AG04450 (cell line): ENCODE measurements at places on chromosomes 7 and 10.

DNA sequence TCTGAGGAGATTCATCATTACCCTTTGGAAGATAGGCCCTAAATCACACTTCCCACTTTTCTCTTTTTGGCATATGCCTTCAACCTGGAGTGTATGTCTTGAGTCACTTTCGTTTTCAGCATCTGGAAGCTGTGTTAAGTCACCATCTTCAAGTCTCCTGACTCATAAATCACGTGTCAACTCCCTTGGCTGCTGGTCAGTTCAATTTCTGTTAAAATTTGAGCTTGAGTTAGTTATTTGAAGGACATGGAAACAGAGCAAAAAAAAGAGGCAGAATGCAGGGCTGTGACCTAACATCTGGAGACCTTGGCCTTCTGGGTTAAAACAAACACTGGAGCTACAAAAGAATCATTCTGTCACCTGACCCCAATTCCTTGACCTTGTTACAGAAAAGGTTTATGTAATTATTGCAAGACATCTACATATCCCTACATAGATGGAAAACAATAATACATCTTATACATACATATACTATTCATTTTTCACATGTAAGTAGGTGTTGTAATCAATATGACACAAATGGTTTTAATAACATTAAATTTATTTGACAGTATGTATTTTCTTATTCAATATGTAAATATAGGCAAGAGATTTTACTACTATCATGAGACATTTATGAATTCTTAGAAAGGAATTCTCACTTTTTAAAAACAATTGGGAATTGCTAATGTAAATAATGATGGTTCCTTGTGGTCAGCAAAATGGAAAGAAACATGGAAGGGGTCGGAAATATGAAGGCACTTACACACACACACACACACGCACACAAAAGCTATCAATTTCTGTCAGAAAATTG is 169.7 kb upstream of the PHYHIPL start:
- DNase-seq: no peak

- no peak for DNase-seq
These were observed 83.5 kb upstream of the CUX1 start for GRCh38 chr7:101733713-101734475.

- peak; percentile 71 for DNase-seq
These were observed 145.5 kb upstream of the CELF2 start for GRCh38 chr10:10872035-10872673.

DNA sequence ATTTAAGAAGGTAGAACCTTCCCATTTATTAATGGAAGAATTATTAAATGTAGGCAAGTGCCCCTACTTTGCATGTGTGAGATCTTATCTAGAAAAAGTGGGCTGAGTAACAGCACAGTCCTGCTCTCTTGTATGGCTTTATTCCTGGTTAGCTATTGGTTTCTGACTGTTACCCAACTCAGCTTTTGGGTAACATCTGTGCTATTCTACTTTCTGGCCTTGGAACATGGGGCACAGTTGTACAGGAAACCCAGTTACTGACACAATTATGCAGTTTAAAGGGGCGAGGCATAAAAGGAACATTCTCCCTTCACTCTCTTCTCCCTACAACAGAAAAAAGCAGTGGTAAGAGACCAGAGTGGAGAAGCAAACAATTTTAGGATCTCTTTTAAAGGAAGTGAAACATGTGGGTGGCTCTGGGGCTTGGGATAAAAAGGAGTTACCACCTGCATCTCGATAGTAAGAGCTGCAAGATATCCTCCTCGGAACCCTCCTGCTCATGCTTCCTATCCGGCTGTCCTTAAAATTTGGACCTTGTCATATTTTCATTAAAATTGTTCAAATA is 16.0 kb downstream of the NUDT5 start:
- no peak for DNase-seq

DNA sequence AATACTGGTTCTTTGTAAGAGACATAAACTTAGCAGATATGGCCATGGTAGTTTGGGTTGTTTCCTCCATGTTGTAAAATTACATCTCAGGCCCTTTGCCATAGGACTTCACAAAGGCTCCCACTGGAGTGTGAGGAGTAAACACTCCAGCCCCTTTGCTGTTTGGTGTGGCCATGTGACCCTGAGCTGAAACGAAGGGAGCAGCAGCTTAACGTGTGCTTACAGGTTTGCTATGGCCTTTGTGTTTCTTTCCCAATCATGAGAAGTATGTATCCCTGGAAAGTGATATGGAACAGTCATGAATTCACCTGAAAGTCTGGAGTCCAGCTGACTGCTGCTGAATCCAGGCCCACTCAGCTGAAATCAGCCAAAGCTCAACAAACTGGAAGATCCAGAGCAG is 23.8 kb upstream of the SFTPA1 start:
- DNase-seq: no peak

DNA sequence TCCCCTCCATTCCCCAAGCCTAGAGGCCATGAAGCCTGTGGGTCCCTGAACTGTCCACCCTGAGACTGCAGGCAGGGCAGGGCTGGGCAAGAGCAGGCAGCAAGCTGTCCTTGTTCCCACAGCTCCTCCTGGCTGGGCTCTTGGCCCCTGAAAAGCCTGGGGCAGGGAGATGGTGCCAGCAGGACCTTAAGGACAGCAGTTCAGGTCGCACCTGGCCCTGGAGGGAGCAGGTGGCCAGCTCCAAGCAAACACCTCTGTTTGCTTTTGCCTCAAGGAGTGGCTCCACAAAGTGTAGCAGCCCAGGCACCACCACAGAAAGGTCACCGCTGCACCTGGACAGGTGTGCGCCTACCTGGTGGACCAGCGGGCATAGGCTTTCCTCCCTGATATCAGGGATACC is 5.2 kb downstream of the RET start:
- DNase-seq: no peak

- DNase-seq: no peak
These were observed 4.2 kb downstream of the TMEM26 start for GRCh38 chr10:61448841-61449600.

- no peak for DNase-seq
These were observed 145.3 kb downstream of the NOC3L start for GRCh38 chr10:94217411-94217810.

DNA sequence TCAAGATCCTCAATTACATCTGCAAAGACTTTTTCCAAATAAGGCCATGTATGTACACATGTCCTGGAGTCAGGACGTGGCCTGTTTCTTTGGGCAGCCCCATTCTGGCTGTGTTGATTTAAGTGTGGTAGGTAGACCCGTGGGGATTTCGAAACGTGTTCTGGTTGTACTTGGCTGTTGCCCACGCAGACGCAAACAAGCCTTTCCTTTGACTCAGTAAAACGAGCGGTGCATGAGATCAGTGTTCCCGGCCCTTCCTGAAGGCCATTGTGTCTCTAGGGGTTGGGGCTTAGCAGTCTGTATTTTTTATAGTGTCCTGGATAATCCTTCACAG is 64.8 kb upstream of the DNAJB6 start:
- peak; percentile 98 for DNase-seq

DNA sequence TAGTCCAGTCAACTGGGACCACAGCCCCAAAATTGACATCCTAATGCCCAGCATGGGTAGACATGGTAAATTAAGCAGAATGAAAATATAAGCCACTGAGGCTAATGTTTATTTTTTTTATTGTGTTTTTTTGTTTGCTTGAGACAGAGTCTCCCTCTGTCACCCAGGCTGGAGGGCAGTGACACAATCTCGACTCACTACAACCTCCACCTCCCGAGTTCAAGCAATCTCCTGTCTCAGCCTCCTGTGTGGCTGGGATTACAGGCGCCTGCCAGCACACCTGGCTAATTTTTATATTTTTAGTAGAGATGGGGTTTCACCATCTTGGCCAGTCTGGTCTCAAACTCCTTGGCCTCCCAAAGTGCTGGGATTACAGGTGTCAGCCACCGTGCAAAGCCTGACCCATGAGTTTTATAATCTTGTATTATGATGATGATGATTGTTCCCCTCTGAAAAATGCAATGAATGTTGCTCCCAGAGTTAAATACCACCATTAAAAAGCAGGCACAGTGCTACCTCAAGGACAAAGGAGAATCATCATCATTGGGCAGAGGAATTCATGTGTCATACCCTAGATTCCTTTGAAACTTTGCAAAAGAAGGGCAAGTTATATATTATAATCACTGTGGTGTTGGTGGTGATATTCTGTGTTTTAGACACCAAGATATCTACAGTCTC is 228.0 kb downstream of the PARD3 start:
- DNase-seq: no peak

GRCh38 chr7:112263519-112263918 is 57.0 kb downstream of the ZNF277 start:
- DNase-seq: no peak

DNA sequence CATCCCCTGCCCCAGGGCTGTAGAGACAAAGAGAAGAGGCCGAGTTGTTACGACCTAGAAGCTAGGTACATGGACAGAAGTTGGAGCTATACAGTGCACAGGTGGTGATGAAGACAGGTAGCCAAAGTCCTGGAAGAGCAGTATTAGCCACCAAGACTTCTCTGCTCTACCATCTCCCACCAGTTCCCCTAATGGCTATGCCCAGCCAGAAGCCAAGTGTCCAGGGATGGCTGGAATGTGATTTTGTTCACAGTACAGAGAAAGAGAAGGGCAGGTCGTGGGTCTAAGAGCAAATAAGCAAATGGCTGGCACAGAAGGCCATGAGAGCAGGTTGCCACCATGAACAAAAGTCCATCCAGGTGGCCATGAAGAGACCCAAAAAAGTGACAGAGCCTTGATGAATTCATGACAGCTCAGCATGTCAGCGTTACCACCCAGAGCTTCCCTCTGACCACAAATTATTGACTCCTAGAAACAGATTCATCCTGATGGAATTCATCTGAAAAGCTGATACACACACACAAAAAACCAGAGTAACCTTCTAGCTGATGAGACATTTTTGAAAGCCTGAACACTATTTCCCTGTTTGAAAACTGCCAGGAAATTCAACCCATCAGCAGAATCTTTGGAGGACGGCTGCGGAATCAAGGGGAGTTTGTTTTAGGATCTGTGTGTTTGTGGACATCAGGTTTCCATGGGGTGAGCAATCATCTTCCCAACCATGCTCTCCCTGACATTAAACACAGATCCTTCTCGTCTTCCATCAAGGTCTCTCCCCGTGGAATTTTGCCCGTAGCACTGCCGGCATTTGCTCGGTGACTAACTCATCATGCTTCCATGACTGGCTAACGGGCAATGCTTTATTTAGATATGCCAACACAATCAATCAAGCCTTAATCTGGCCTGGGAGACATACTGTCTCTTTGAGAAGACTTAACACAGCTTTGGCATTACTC is 906.7 kb upstream of the AUTS2 start:
- peak; percentile 76 for DNase-seq

DNA sequence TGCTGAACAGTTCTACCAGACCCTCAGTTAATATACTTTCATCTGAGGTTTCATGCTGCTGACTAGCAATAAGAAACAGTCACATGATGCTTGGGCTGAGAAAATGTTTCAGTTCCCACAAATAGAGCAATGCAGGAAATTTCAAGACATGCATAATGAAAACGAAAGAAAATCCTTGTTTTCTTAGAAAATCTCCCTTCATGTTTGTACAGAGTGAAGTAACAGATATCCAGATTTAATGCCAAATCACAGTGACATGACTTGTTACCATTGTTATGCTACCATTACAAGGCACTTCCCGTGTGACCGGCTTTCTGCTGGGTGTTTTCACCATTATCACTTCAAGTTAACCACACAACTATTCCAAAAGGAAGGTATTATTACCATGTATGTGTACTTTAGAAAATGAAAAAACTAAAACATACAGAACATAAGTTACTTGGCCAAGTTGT is 121.7 kb downstream of the DOCK4 start:
- DNase-seq: no peak

GRCh38 chr7:120041798-120042197 is 231.2 kb upstream of the KCND2 start:
- DNase-seq: no peak

GRCh38 chr7:29013082-29013695 is 55.1 kb upstream of the TRIL start:
- no peak for DNase-seq

DNA sequence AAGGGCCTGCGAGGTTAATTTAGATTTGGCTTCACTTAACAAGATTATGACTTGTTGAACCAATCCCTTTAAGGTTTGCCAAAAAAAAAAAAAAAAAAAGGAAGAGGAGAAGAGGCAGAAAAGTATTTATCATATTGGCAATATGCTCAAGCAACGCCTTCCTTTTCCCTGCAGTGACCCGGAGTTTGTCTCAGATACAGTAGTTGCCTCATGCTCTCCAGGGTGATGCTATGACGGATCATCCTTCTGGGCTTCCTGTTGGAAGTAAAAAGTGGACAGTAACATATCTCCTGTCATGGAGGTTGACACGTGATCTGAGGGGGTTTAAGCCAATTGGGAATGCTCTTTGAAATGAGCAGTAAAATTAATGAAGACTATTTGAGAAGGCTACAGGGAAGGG is 117.3 kb downstream of the BMPER start:
- no peak for DNase-seq

GRCh38 chr7:103541026-103541425 is 95.0 kb upstream of the SLC26A5 start:
- DNase-seq: no peak

- DNase-seq: no peak
These were observed 41.9 kb upstream of the TPST1 start for GRCh38 chr7:66163186-66163610.

DNA sequence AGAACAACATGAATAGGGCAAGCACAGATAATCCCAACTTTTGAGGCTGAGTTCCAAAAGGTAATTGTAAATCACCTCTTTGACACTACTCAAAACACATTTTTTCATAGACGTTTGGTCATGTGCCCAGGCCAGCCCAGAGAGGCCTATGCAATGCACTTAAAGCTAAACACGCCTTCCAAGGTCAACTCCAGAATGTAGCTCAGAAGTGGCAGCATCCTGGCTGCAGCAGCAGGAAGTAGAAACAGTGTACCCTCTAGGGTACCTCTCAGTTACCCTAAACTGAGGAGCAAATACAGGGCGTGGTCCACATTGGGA is 58.7 kb downstream of the OSBPL3 start:
- no peak for DNase-seq

GRCh38 chr7:6530626-6531491 is 20.4 kb downstream of the GRID2IP start:
- DNase-seq: no peak

- no peak for DNase-seq
These were observed 111.9 kb upstream of the RPA3 start for GRCh38 chr7:7830122-7830878.

DNA sequence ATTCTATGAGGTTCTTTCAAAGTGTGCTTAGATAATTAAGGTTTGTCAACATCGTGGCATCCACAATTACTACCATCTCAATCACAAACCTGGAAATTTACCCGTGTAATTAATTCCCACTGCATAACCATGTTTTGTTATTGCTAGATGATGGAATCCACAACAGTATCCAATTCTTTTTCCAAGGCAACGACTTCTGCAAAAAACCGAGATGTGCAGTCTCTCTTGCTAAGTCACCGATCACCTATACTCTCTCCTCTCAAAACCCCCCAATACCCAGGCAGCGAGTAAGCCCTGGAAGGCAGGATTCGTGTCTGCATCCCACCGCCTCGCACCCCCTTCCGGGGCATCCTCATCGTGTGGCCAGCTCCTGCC is 678 bp upstream of the EIF4H start:
- no peak for DNase-seq

GRCh38 chr10:20535897-20536881 is 360.9 kb downstream of the NEBL start:
- no peak for DNase-seq
